ENCODE measurements at places on chromosomes 5 and 9. TPM values are rescaled to one million over a fixed set of nuclear protein-coding genes. Genes with fewer than 3 reads are reported as not detected.

IFNA8 gene
- not detected for total RNA-seq

RFX3 gene
- 1.2 TPM for total RNA-seq

CD72 gene
- 0.72 TPM for total RNA-seq

N4BP3 gene
- 4.8 TPM for total RNA-seq

CHSY3 gene
- total RNA-seq: 1.4 TPM

PCDHB8 gene
- under 0.01 TPM for total RNA-seq

XPA gene
- total RNA-seq: 3.6 TPM

SLCO6A1 gene
- total RNA-seq: not detected

ADAMTSL1 gene
- total RNA-seq: not detected

RFK gene
- total RNA-seq: 30.4 TPM

GSN gene
- 529 TPM for total RNA-seq

DAB2 gene
- total RNA-seq: 5.8 TPM

WDR31 gene
- 1.2 TPM for total RNA-seq

RARS1 gene
- total RNA-seq: 203 TPM

CDH6 gene
- total RNA-seq: 38.6 TPM

CNTNAP3 gene
- 7.0 TPM for total RNA-seq

KIF20A gene
- total RNA-seq: 0.64 TPM

ZBED3 gene
- 1.4 TPM for total RNA-seq

BTNL8 gene
- not detected for total RNA-seq

MORN5 gene
- total RNA-seq: not detected

AMBP gene
- 0.24 TPM for total RNA-seq

FREM1 gene
- not detected for total RNA-seq

HTR1A gene
- not detected for total RNA-seq

PCDHB2 gene
- 1.4 TPM for total RNA-seq

SLC2A6 gene
- total RNA-seq: 37.6 TPM

FAXDC2 gene
- 1.7 TPM for total RNA-seq

WDR38 gene
- total RNA-seq: not detected

ENTREP1 gene
- total RNA-seq: 0.64 TPM

SYK gene
- total RNA-seq: 15.2 TPM

OBP2A gene
- not detected for total RNA-seq

LRRTM2 gene
- not detected for total RNA-seq

DNAI1 gene
- total RNA-seq: not detected

SLC4A9 gene
- total RNA-seq: 0.21 TPM

IL9 gene
- total RNA-seq: not detected

TAF11L8 gene
- total RNA-seq: not detected

SLC23A1 gene
- 0.24 TPM for total RNA-seq

GPX8 gene
- total RNA-seq: 19.2 TPM

CFAP90 gene
- not detected for total RNA-seq

STOML2 gene
- 319 TPM for total RNA-seq

TMCO6 gene
- 9.9 TPM for total RNA-seq

ANKRD31 gene
- under 0.01 TPM for total RNA-seq

FGF10 gene
- not detected for total RNA-seq

NOL6 gene
- 42.0 TPM for total RNA-seq

RANBP17 gene
- 7.7 TPM for total RNA-seq

ADCY2 gene
- total RNA-seq: 1.1 TPM

SLC34A1 gene
- total RNA-seq: 0.43 TPM

FKBP15 gene
- 12.6 TPM for total RNA-seq

PCDHA1 gene
- not detected for total RNA-seq

KCTD16 gene
- under 0.01 TPM for total RNA-seq

SPINK6 gene
- total RNA-seq: not detected

BARHL1 gene
- total RNA-seq: not detected

UBAC1 gene
- 52.4 TPM for total RNA-seq

CBY3 gene
- not detected for total RNA-seq

BAAT gene
- 0.24 TPM for total RNA-seq

ANXA2R gene
- total RNA-seq: 0.48 TPM

PCDHGB6 gene
- total RNA-seq: 0.48 TPM

ABO gene
- total RNA-seq: under 0.01 TPM
